Mucosa of descending colon (tissue), 3 donors: ENCODE measurements at places on chromosomes 4 and X. TPM values are rescaled to one million over a fixed set of nuclear protein-coding genes. Genes with fewer than 3 reads are reported as not detected.

CXorf65 gene
- total RNA-seq, result not detected

ADH1B gene
- 43.9 TPM for total RNA-seq

GRCh38 chrX:105765691-105766090 lies 56.6 kb upstream of the NRK start:
- no peak for DNase-seq

- DNase-seq, result no peak
Measured at GRCh38 chr4:163663454-163664225, 169.2 kb downstream of the TMA16 start.

DNA sequence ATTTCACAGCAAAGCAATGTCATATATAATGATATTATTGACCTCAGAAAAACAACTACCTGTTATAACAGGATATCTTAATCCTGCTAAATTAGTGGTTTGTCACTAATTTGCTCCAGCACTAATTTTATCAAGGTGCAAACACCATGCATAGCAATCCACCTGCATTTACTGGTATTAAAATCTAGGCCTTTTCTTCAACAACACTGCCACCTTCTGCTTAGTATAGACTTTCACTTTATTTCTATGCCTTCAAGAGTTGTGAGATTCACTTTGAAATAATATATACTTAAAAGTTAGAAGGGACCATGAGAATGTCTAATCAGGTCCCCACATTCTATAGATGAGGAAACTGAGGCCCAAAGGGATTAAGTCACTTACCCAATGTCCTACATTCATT lies 82.1 kb upstream of the IQCM start:
- DNase-seq, result no peak

GRCh38 chr4:181438641-181439040 lies 804.6 kb upstream of the TENM3 start:
- DNase-seq, result no peak

SLC2A9 gene
- total RNA-seq, result 4.8 TPM

DNA sequence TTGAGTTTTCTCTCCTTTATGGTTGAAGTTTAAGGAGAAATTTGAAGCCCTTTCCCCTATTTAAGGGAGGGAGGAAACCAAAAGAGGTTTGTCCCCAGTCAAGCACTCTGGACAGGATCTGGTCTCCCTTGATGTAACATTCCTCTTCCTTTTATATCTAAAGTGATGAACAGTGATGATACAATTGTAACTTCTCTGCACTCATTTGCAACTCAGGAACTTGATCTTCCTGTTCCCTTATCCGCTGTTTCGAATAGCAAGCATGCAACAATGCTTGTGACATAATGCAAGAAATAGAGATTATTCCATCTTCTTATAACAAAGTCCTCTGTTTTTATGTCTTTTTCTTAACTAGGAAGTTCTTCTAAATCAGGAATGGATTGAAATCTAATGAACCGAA lies 18.3 kb downstream of the ALPK1 start:
- DNase-seq, result no peak

GRCh38 chrX:19389227-19389845 lies 45.6 kb downstream of the PDHA1 start:
- no peak for DNase-seq

APLN gene
- total RNA-seq, result 0.41 TPM

- no peak for DNase-seq
Measured at GRCh38 chr4:167854881-167855280, 237.5 kb upstream of the ANXA10 start.

- DNase-seq, result no peak
Measured at GRCh38 chr4:123443401-123444289, 47.0 kb downstream of the SPRY1 start.

- DNase-seq, result peak; percentile 46
Measured at GRCh38 chrX:11341274-11342201, 48.3 kb downstream of the AMELX start.

DNA sequence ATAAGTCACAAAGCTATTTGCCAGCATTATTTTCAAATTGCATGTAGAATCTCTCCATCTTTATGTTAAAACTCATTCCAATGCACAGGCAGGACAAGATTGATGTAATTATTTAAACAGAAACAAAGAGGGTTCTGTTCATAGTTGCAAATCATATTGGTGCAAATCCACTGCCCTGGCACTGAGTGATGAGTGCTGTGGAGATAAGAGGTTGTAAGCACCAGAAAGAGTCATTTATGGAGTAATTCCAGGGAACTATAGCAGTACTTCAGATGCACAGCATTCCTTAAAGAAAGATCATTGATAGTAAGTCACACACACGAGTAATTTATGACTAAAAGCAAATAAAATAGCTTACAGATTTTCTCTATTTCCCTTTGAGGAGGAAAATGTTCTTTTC lies 337.7 kb upstream of the CTSO start:
- no peak for DNase-seq

ZNF674 gene
- 4.7 TPM for total RNA-seq

HSD17B10 gene
- 75.8 TPM for total RNA-seq

DNA sequence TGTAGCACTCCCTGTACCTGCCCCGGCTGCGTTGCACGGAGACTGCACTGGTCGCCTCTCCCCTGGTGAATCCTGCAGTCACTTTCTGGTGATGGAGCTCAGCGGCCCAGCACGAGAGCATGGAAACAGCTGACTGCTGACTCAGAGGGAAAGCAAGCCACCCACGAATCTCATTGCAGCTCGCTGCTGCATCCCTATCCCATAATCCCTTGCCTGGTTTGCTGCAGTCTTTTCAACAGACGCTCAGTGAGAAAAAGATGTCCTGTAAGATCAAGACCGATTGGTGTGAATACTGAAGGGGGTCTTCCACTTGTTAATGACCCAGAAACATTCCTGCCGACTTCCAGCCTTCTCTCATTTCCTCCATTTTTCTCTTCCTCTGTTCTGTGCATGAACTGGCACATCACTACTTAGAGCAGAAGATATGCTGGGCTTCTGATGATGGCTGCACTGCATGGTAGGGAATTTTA lies 52.9 kb downstream of the TRIM2 start:
- no peak for DNase-seq

GRCh38 chr4:37437163-37437562 lies 192.6 kb downstream of the NWD2 start:
- no peak for DNase-seq

DNA sequence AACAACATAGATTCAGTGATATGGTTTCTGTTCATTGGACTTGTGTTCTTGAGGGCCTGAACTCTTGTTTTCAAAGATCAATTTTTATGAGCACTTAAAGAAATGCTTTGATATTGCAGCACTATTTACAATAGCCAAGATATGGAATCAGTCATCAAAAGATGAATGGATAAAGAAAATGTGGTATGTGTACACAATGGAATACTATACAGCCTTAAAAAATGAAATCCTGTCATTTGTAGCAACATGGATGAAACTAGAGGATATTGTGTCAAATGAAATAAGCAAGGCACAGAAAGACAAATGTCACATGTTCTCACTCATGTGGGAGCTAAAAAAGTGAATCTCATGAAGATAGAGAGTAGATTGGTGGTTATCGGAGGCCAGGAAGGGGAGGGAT lies 21.9 kb downstream of the RNF128 start:
- DNase-seq, result no peak

GRCh38 chrX:10697616-10698317 lies 77.4 kb upstream of the MID1 start:
- DNase-seq, result no peak

RASSF6 gene
- 41.1 TPM for total RNA-seq

EREG gene
- total RNA-seq, result 2.3 TPM

- no peak for DNase-seq
Measured at GRCh38 chrX:10502961-10503360, 117.4 kb downstream of the MID1 start.

TNIP3 gene
- 0.38 TPM for total RNA-seq

RHOXF1 gene
- total RNA-seq, result not detected

PNMA3 gene
- total RNA-seq, result not detected

- DNase-seq, result no peak
Measured at GRCh38 chr4:88158038-88158488, 376 bp downstream of the ABCG2 start.

DNA sequence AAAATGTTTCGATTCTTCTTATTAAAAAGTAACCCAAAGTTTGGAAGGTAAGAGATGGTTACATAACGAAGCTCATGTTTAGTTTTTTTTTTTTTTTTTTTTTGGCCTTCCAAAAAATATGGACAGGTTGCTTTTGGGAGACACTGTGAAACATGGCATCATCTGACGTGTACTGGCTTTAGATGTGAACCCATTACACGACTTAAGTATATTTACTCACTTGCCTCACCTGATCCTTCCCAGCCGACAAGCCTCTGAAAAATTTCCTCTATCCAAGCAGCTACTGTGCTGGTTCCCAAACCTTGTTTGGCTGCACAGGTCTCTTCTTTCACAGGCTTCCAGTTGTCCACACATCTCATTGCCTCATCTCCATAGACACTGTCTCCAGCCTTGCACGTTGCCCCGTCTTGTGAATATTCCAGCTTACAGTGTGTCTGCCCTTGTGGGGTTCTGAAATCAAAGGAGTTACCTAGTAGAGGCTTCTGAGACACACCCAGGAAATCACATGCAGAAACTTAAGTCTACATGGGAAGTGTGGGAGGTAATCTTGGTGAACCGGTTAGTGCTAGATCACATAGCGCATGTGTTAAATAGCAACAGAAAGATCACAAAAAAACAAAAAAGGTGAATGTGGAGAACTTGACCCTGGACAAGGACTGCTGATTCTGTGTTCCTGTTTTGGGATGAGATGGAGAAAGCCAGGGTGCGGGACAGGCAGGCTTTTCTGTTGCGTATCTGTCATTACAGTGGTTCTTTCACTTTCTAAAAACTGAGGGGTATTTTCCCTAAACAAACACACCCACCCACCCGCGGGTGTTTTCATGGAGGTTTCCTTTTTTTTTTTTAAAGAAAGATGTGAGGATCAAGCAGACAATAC lies 328.6 kb downstream of the ARHGAP10 start:
- no peak for DNase-seq

DNA sequence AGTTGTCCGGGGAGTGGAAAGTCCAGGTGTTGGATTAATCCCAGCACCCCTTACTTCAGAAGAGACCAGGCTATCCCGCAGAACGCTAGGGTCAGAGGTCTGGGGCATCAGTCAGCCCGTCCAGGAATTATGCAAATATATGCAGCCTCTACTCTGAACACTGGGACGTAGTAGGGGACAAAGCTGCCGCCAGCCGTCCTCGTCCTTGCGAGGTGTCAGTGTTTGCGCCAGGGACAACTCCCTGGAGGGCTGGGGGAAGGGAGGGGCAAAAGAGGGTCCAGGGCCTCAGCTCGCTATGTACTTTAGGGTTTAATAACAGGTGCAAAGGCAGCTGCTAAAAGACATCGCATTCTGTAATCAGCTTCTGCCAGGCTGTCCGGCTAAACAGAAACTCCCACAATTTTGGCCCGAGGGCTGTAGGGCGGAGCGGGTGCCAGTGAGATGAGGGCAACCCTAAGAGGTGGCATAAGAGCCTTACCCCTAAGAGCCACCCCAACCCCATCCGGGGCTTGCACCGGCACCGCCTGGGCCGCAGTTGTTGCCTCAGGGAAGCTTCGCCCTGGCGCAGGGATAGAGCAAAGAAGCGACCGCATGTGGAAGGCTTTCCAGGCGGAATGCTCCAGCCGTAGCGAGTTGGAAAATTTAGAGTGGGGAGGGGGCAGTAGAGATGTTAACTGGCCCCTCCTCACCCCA lies 8.4 kb downstream of the HAND2 start:
- no peak for DNase-seq

DNA sequence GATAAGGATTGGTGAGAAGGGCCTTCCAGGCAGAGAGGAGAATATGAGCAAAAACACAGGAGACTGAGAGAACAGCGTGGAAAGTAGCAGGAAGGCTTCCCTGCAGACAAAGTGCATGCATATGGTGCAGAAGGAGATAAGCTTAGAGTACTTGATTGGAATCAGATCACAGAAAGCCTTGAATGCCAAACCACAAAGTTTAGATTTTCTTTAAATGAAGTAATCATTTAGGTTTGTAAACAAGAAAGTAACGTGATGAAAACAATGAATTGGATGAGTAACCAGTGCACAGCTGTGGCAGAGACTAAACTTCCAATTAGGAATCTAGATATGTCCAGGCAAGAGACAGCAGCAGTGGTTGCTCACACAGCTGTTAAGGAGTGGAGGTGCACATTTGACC lies 83.8 kb upstream of the C1QTNF7 start:
- no peak for DNase-seq

DNA sequence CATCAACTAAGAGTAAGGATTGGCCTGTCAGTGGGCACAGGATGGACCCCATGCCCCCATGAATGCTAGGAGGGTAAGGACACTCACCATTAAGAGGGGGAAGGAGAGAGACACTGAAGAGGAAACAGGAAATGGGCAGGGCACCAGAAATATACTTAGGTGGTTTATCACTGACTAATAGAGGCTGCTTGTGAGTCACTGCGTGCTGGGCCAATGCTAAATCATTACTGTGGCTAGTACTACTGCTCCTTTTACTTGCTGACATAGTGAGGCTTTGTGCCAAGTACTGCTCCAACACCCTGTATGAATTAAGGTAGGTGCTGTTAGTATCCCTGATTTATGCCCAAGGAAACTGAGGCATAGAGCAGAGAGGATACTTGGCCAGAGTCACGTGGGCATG lies 130.4 kb upstream of the FRMPD4 start:
- DNase-seq, result no peak

GRCh38 chr4:121534187-121534586 lies 153.4 kb upstream of the QRFPR start:
- no peak for DNase-seq

DNA sequence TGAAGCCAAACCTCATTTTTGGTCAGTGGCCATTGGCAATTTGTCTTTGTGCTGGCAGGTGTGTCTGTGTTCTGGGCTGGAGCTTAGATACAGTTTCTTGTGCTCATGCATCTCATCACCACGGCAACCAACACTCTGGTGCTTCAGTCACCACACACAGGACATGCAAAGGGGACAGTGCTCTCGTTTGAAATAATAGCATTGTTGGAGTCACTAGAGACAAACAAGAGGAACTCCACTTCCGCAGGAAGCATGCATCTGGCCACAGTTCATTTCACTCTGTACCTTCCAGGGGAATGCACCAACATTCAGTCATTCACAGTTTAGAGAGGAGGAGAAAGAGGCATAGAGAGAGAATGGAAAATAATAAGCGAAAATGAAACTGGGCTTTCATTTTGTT lies 267.4 kb downstream of the ANK2 start:
- DNase-seq, result no peak

DNA sequence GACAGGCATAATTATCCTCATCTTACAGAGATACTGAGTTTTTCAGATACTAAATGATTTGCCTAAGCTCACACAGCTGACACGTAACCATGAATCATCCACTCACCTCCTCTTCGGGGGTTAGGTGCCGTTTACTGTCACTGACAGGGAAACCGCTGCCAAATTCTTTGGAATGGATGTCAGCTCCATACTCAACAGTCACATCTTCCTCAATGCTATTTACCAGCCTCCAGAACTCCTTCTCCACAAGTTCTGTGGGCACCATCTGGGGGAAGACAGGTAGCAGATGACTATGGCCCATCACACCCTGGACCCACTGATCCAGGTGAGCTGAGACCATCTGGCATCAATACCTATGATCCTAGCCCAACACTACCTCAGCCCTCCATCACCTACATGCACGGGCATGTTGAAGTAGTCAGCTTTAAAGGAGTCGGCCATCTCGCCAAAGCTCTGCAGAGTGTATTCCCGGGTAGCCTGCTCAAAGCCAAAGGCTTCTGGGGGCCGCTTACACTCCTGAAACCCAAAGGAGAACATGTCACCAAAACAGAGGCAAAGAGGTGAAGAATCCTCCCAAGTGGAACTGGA lies 13.5 kb downstream of the KDM5C start:
- no peak for DNase-seq
